Central memory CD4-positive, alpha-beta T cell (primary cell): ENCODE measurements at places on chromosomes 3 and 15.

GRCh38 chr3:37974121-37975083 is 16.2 kb upstream of the VILL start:
- DNase-seq, result peak; percentile 65

DNA sequence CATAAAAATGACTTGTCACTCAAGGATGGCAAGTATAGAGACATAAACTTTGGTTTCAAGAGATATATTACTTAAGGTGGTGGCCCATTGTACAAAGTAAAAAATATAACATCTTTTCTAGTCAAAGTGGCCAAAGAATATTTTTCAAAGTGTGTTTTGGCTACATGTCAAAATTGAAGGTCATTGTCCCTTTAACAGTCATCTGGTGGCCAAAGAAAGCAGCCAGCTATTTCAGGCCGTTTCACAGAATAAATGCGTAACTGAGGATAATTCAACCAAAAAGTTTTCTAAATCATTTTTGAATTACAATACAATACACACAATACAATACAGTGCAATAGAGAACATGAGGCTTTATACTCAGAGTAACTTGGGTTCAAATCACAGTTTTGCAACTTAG is 4.2 kb upstream of the CDIN1 start:
- no peak for DNase-seq

GRCh38 chr15:58748852-58749531 is 515 bp downstream of the ADAM10 start:
- DNase-seq, result peak; percentile 24

GRCh38 chr3:99620077-99620767 is 18.2 kb upstream of the COL8A1 start:
- no peak for DNase-seq

GRCh38 chr3:55160241-55160983 is 232.6 kb upstream of the LRTM1 start:
- no peak for DNase-seq

DNA sequence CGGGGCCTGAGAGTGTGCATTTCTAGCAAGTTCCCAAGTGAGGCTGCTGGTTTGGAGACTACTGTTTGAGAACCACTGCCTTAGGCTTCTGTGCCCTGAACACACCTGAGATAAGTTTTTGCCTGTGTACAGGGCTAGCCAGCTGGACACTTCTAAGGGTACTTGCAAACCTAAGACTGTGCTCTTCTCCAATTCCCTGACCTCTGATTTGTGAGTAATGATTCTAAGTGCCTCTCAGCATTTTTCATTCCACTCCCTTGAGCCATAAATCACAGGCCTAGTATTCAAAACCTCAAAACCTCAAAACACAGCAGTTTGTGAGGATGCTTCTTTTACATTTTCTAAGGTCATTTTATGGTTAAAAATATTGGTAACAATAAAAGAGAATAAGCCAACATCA is 148.4 kb downstream of the CHST2 start:
- DNase-seq, result no peak

GRCh38 chr15:71115567-71116351 is 488 bp downstream of the THSD4 start:
- DNase-seq, result no peak

DNA sequence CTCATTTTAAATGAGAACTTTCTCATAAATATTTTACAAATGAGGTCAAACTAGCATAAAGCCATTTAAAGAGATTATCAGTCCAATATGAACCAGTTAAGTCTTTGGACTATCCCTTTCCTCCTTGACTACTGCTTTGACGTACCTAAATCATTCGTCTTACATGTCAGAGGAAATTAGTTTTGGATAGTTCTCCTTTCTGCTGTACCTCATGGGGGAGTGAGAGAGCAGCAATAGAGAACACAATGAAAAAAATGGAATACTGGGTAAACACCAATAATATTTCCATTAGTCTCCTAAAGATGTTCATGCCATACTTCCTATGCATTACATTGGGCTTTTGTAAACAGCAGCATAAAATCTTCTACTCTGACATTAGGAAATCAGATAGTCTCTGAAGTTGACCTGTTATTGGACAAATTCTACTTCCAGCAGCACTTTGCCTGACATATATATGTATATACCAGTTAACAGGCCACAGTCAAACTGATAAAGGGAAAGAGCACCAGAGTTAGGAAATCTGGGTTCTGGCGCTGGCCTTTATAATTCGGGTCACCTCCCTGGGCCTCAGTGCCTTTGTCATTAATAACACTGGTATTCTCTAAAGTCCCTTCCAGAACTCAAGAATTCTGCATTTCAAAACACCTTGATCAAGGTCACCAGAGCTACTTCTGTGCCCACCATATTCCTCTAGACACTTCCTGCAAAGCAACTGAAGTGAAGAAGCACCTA is 26.8 kb downstream of the TIMMDC1 start:
- DNase-seq, result no peak

- no peak for DNase-seq
Observed at GRCh38 chr3:69216981-69217380, 94.6 kb upstream of the LMOD3 start.

DNA sequence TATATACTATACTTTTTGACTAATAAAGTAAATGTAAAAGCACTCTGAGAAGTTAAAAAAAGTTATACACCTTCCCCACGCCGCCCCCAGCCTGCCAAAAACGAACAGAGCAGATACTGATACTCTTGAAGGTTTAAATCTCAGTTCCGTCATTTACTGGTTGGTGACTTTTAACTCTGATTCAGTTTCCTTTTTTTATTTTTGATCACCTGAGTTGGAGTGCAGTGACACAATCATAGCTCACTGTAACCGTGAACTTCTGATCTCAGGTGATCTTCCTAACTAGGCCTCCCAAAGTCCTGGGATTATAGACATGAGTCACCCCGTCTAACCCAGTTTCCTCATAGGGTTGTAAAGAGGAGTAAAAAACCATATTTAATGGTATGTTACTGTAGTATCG is 3.3 kb upstream of the TIPIN start:
- DNase-seq, result no peak

GRCh38 chr15:81085898-81086297 is 48.2 kb upstream of the CFAP161 start:
- DNase-seq, result no peak

GRCh38 chr15:101813803-101814534 is 2.0 kb downstream of the OR4F15 start:
- DNase-seq, result no peak

- no peak for DNase-seq
Observed at GRCh38 chr15:56031836-56032235, 38.4 kb upstream of the NEDD4 start.

GRCh38 chr3:52839268-52839575 is 4.4 kb upstream of the MUSTN1 start:
- no peak for DNase-seq

DNA sequence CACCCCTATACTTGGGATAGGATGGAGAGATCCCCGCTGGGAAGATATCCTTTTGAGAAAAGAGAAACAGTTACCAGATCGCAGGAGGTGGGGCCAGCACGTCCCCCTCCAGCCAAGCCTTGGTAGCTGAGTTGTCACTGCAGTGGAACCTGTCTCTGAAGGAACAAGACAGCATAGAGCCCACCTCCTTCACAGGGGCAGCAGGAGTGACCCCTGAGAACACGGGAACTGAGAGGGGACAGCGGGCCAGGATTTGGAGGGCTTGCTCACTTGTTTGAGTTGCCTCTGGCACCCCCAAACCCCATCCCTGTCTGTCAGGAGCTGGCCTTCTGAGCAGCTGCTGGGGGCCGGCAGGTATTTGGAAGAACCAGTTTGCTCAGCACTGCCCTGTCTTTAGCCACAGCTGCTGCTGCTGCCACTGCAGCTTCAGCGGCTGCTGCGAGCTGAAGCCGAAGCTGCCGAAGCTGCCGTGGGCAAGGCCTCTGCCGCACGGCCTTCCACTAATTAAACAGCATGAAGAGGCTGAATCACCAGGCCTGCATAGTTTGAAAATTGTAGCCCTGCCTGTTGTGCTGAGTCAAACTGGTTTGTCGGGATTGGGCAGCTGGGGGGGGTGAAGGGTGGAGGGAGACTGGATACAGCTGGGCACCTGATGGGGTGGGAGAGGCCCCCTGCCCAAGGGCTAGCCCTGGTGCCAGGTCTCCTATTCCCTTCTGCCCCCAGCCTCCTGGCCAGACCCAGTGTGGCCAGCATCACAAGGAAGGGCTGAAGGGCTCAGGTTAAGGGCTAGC is 4.0 kb downstream of the EPHB3 start:
- no peak for DNase-seq

DNA sequence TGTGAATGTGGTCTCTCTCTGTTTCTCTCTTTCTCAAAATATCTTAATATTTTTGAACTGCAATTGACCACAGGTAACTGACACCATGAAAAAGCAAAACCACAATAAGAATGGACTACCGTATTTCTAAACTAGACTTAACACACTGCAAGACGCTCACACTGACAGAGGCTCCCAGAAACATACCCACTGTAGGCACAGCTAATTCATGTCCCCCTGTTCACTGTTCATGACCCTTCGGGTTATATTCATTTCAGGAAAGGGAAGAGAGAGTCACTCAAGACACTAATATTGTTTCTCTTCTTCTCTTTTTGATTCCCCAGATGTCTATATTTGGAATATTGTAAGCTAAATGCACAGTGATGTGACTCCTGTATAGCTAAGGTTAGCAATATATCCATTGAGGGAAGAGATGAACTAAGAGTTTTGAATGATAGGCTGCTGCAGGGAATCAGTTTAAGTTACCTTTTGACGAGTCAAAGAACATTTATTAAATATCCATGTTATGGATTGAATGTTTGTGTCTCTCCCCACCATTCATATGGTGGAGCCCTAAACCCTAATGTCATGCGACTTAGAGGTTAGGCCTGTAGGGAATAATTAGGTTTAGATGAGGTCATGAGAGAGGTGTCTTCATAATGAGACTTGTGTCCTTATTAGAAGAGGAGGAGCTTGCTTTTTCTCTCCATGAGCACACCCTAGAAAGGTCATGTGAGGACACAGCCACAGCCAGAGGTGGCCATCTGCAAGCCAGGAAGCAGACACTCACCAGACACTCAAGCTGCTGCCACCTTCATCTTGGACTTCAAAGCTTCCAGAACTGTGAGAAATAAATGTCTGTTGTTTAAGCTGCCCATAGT is 216.6 kb upstream of the GRM7 start:
- DNase-seq, result no peak

- DNase-seq, result no peak
Observed at GRCh38 chr3:3825035-3825434, 25.8 kb downstream of the LRRN1 start.

GRCh38 chr15:48775546-48775945 is 35.3 kb downstream of the CEP152 start:
- DNase-seq, result no peak

DNA sequence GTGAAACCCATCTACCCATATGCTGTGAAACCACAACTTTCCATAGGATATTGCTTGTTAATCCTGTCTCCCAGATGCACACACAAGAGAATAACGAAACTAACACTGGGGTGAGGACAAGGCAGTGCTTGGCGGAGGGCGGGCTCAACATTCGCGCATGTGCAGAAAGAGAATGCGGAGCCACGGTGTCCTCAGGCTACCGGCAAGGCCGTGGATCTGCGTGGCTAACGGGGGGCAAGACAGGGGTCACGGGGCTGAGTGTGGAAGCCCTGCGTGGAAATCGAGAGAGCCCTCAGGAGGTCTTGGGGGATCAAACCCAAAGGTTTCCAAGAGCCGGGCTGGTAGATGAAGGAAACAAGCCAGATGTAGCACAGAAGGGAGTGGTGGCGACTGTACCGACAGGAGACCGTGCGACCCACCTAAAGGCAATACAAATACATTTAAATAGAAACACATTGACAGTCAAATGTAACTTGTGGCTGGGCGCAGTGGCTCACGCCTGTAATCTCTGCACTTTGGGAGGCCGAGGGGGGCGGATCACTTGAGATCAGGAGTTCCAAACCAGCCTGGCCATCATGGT is 48.5 kb upstream of the TRA2B start:
- DNase-seq, result no peak

- no peak for DNase-seq
Observed at GRCh38 chr3:37982331-37982730, 8.3 kb upstream of the VILL start.

- no peak for DNase-seq
Observed at GRCh38 chr15:65806397-65806796, 14.3 kb upstream of the DENND4A start.

- DNase-seq, result no peak
Observed at GRCh38 chr3:42276141-42277132, 10.5 kb upstream of the CCK start.

DNA sequence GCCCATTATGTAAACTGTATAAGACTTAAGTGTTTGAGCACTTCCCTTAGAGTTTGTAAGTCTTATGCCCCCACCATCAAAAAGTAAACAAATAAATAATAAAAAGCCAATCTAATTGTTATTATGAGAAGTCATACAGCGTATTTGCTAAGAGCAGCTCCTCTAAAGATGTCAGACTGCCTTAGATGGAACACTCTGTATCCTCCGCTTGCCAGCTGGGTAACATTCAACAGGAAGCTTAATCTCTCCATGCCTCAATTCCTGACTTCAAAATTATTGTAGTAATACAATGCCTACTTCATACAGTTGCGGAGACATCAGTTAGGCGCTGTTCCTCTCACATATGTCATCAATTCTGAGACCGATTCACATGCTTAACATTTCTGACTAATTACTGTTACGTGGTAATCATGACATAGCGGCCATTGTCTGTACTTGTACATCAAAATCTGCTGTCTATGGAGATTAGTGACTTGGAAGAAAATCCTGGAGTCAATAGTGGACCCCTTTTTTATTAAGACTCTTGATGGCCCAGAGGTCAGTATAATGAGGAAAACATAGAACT is 417.7 kb downstream of the LPP start:
- DNase-seq, result no peak

DNA sequence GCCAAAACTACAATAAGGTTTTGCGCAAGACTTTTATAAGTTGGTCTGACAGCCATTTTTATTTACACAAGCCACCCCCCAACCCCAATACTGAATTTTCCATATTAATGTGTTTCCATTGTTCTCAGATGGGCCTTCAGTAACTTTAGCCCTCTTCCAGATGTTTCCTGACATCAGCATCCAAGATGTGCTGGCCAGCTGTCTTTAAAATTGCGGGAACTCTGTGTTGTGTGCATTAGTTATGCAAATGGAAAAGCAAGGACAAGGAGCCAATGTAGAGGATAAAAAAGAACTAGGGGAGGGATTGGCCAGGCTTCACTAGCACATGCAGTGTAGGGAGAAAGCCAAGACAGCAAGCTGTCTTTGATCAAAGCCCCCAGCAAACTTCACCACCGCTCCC is 45.4 kb downstream of the COMMD2 start:
- no peak for DNase-seq

- no peak for DNase-seq
Observed at GRCh38 chr3:146080578-146080977, 80.4 kb downstream of the PLOD2 start.

GRCh38 chr3:170232266-170232665 is 10.0 kb downstream of the PRKCI start:
- no peak for DNase-seq

GRCh38 chr15:52438047-52438446 is 90.6 kb downstream of the MYO5A start:
- no peak for DNase-seq

DNA sequence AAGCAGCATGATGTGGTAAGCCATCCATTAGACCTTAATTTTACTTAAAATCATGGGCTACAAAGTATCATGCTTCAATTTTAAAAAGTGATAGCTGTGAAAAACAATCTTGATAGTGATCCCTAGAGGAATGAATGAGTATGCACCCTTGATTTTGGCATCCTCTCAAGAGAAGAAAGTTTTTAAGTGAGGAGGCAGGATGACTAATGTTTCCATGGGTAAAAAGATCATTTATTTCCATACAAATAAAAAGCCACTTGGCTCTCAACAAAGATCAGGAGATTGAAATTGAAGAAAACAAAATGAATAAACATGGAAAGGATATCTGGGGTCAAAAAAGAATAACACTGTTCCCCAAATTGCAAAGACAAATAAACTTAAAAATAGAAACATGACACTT is 305.4 kb downstream of the MEX3B start:
- no peak for DNase-seq
